Omental fat pad (tissue), 4 donors: ENCODE measurements at places on chromosomes 11 and 22. TPM values are rescaled to one million over a fixed set of nuclear protein-coding genes. Genes with fewer than 3 reads are reported as not detected.

Gene INPPL1
- total RNA-seq, result 54.8 TPM

GRCh38 chr11:73137262-73137943 is 4.7 kb downstream of the FCHSD2 start:
- DNase-seq, result no peak

GRCh38 chr11:209275-210121 is 2.0 kb downstream of the RIC8A start:
- no peak for DNase-seq

GRCh38 chr11:78573681-78574080 is 983 bp downstream of the NARS2 start:
- DNase-seq, result no peak

GRCh38 chr11:6351782-6352382 is 31.6 kb upstream of the CAVIN3 start:
- no peak for DNase-seq

DNA sequence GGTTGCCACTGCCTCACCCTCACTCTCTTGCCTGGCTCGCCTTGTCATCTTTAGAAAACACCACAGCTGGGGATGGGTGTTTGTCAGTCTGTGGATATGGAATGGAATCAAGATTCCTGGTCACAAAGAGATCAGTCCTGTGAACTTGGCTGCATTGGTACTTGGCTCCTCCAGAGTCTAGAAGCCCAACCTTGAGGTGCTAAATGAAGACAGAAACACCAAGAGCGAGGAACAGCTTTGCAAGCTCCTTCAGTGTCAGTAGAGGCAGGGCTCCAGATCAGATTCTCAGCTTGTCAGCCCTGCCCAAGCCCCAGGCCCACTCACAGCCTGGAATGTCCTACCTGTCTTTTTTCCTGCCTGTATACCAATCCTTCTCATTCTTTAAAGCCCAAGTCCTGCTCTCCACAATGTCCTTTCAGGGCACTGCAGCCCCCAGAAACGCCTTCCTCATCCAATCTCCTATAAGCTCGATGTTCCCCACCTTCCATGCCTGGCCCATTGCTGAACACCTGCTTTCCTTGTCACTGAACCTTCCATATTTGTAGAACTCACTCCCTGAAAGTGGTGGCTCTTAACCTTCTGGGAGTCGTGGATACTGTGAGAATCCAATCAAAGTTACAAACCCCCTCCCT is 188.9 kb downstream of the BCR start:
- no peak for DNase-seq

GRCh38 chr11:65266210-65266609 is 4.4 kb downstream of the POLA2 start:
- no peak for DNase-seq

Gene OR52I1
- not detected for total RNA-seq

DNA sequence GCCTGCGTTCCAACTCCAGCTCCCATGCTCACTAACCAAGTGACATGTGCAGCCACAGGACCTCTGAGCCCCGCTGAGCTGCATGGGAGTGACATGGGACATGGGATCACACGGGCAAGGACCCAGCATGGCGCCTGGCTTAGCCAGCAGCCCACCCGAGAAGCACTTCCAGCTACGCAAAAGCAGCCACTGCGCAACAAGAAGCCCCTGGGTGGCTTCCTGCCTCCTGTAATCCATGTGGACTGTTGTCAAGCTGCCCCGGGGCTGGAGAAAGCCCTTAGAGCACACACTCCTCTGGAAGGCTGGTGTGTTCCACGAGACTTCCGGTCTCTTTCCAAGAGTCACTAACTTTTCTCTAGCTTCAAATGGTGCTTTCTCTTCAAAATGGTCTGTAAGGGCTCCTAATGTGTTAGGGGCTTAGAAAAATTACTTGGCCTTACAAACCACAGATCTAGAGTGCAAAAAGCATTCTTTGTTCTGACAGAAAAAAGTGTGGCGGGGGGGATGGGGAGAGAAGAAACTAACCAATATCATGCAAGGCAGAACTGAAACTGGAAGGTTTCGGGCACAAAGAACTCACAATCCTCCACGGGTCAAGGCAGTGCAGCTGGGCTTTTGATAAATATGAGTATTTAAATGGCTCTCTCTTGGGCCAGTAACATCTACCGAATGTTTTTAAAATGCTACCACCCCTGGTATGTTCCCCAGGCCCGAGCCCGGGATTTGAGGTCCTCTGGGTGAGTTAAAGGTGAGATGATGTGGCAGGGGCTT is 5.5 kb downstream of the C11orf24 start:
- DNase-seq, result no peak
